ENCODE measurements at places on chromosomes 4 and X.

DNA sequence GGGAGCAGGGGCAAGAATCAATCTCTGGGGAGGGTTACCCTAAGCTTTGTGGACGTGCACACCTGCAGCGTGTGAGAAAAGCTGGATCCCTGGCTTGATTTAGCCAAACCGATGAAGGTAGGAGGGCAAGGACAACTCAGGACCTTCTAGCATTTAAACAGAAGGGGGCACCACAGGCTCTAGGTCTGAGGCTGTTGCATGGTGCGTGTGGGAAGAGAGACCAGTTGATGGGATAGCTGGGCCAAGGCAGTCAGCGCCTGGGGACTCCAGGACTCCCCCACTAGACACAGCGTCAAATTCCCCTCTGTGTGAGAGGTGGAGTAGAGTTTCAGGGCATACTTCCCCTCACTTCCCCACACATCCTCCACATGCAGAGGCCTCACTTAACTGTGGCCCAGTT lies 4.3 kb downstream of the GABRQ start:
- no peak for DNase-seq

- no peak for DNase-seq
Measured at GRCh38 chrX:531611-531936, 99.0 kb upstream of the SHOX start.

- DNase-seq: no peak
Measured at GRCh38 chr4:141642063-141642462, 5.7 kb downstream of the IL15 start.

- DNase-seq: no peak
Measured at GRCh38 chr4:95546866-95547714, 1.7 kb downstream of the UNC5C start.

- DNase-seq: no peak
Measured at GRCh38 chrX:45070116-45071007, 130.3 kb downstream of the DIPK2B start.

GRCh38 chr4:149498246-149498645 lies 317.4 kb downstream of the IQCM start:
- no peak for DNase-seq

GRCh38 chrX:136870064-136870463 lies 10.5 kb downstream of the RBMX start:
- no peak for DNase-seq

- no peak for DNase-seq
Measured at GRCh38 chr4:61275241-61275640, 75.1 kb downstream of the ADGRL3 start.

- DNase-seq: no peak
Measured at GRCh38 chr4:112325530-112325929, 28.4 kb downstream of the ALPK1 start.

GRCh38 chr4:830601-831482 lies 4.9 kb upstream of the CPLX1 start:
- DNase-seq: no peak

GRCh38 chrX:85980286-85980685 lies 67.1 kb downstream of the CHM start:
- DNase-seq: no peak

DNA sequence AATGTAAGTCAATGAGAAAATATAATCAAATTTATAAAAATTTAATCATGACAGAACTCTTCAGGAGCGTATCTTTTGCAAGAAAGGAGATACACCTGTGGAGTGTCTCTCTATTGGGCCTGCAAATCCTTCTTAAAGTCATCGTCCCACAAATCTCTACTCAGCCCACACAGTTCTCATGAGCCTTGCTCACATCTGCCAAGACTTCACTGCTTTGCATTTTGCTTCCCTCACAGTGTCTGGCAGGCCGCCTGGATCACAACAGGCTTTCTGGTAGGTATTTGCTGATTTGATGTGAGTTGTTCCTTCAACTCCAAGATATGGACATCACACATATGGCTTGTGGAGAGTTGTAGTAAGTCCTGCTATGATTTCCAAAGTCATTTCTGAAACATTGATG lies 183.1 kb upstream of the ARX start:
- no peak for DNase-seq

DNA sequence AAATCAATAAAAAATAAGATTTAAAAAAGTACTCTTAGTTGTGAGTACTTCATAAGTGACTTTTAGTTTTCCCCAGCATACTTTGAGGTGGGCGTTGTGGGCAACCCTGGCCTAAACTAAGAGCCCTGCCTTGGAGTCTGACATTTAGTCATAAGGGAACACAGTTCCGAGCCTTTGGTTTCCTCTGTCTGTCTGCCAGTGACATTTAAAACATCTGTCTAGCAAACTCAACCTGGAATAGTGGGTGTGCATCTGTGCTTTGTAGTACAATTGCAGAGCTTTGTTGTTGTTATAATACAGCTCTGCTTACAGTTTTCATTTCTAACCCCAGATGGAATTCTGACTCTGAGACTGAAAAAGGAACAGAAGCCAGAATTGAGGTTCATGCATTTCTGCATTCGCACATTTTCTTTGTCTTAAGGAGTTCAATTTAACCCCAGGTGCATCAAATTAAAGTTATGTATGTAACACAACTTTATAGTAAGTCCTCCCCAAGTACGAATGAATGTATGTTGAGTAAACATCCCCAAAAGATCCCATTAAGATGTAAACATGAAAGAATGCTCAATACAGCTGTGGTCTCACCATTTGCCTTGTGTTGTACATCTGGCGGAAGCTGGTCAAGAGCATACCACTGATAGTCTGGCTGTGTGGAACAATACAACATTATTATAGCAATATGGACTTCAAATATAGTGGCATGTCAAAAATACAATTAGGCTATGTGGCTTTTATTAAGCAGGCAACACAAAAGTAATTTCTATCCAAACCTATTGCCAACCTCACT lies 25.9 kb downstream of the TNIP3 start:
- DNase-seq: no peak

DNA sequence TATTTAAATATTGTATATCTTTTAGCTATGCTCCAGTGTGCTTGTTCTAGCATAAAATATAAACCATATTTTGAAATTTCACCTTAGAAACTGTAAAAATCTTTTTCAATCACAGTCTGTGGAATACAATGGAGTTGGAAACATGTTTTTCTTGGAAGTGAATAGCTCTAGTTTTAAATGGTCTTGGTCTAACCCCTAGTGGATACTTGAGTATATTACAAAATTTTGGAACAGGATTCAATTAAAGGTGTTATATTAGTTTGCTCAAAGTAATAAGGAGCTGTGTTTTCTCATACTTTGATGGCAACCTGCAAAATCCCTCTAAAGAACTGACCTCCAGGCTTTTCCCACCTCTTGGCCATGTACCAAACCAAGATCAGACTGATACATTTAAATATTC lies 48.2 kb downstream of the STK26 start:
- no peak for DNase-seq

DNA sequence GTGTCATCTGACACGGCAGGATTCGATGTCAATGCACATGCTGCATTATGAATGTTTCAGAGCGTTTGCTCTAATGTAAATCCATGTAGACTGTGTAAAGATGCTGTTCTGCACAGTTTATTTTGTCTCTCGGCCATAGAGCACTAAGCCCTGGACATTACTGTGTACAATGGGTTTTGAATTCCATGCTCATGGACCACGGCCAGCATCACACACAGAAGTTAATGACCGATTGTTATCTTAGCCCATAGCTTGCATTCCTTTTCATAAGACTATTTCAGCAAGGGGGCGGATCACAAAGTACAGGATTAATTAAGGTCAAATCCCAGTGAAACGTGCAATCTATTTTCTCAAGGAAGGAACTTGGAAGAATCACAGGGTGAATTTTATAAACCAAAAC lies 286.1 kb upstream of the TENM3 start:
- DNase-seq: no peak

GRCh38 chrX:136369377-136369776 lies 68.6 kb downstream of the ADGRG4 start:
- DNase-seq: no peak

DNA sequence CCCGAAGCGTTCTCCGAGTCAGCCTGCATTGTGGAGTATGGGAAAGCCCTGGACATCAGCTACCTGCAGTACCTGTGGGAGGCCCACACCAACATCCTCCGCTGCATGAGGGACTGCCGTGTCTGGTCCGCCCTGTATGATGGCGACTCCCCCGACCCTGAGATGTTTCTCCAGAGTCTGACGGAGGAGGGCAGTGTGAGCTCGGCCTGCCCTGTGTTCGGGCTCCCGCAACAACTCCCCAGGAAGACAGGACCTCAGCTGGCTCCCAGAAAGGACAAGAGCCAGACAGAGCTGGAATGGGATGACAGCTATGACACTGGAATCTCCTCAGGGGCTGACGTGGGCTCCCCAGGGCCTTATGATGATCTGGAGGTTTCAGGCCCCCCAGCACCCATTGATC lies 111.3 kb downstream of the GATB start:
- no peak for DNase-seq

DNA sequence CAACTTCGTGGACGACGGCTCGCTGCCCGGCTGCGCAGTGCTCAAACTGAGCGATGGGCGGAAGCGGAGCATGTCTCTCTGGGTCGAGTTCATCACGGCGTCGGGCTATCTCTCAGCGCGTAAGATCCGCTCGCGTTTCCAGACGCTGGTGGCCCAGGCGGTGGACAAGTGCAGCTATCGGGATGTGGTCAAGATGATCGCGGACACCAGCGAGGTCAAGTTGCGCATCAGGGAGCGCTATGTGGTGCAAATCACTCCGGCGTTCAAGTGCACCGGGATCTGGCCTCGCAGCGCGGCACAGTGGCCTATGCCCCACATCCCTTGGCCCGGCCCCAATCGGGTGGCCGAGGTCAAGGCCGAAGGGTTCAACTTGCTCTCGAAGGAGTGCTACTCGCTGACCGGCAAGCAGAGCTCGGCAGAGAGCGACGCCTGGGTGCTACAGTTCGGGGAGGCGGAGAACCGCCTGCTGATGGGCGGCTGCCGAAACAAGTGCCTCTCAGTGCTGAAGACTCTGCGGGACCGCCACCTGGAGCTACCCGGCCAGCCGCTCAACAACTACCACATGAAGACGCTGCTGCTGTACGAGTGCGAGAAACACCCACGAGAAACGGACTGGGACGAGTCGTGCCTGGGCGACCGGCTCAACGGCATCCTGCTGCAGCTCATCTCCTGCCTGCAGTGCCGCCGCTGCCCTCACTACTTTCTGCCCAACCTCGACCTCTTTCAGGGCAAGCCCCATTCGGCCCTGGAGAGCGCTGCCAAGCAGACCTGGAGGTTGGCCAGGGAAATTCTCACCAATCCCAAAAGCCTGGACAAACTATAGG lies 1.5 kb downstream of the MAB21L2 start:
- no peak for DNase-seq

GRCh38 chr4:164648151-164648848 lies 105.6 kb upstream of the SMIM31 start:
- no peak for DNase-seq

GRCh38 chr4:150743564-150744342 lies 161.8 kb downstream of the MAB21L2 start:
- no peak for DNase-seq

- no peak for DNase-seq
Measured at GRCh38 chrX:42047886-42048285, 124.5 kb upstream of the CASK start.

DNA sequence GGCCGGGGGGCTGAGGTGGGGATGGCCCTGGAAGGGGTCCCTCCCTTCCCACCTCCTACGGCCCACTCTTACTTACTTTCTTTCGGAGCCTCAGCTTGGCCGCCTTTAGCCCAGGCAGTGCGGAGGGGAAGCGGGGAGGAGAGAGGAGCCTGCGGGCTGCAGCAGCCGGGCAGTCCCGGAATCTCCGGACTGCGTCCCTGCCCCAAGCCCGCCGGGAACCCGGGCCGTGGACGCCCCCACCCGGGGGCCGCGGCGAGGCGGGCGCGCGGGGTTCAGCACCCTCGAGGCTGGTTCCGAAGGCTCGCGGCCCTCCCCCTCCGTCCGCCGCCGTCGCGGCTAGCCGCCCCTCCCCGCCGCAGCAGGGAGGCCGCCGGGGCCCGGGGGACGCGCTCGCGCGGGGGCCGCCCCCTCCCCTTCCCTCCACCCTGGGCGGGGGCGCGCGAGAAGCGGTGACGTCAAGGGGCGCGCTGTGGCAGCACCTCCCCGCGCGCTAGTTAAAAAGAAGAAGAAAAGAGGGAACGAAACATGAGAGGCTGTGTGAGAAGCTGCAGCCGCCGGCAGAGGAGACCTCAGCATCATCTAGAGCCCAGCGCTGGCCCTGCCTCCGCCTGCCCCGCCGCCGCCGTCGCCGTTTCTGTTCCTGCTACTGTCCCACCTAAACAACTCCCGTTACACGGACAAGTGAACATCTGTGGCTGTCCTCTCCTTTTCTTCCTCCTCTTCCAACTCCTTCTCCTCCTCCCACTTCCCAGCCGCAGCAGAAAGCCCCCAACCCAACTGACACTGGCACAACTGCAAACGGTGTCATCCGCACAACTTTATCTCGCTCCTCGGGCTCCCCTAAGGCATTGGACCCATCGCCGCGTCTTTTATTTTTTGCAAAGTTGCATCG lies at the start of gene HHIP:
Gene HHIP (plus strand): TSS at position 526 of the 892 bp plus-strand sequence. CDS start 520 bp downstream, outside the sequence.
- no peak for DNase-seq

DNA sequence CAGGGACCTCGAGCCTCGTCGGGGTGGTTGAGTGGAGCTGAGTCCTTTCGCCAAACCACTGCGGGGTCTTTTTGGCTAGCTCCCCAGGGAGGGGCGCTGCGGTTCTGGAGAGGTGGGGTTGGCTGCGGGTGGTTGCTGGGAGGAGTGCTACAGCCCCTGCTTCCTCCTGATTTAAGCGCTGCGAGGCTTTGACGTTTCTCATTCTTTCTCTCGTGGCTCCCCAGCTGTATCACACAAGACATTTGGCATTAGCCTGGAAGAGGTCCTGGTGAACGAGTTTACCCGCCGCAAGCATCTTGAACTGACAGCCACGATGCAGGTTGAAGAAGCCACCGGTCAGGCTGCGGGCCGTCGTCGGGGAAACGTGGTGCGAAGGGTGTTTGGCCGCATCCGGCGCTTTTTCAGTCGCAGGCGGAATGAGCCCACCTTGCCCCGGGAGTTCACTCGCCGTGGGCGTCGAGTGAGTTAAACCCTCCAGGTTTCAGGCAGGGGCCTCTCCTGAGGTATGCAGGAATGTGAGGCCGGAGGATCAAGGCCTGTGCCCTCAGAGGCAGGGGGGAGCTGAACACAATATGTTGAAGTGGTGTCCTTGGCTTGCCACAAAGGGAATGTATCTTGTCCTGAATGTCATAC lies 25.5 kb downstream of the ARHGAP36 start:
- no peak for DNase-seq

GRCh38 chr4:173194157-173194556 lies 25.5 kb downstream of the GALNT7 start:
- DNase-seq: no peak

DNA sequence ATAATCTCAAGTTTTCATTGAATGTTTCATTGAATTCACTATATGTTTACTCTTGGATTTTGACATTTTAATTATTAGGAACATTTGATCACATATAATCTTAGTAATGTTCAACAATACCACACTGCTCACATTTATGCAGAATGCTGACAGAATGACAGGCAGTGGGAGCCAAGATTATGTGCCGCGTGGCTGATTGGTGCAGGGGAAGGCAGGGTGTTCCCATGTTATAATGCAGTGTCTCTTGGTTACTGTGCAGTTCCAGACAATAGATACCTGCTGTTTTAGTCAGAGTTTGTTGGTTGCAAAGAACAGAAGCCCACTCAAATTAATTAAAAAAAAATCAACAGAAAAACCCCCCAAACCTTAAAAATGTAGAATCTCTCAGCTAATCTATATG lies 33.0 kb downstream of the FHIP1A start:
- DNase-seq: no peak

Measured in effector CD8-positive, alpha-beta T cell (primary cell).